ENCODE measurements at places on chromosomes 6 and 20. TPM values are rescaled to one million over a fixed set of nuclear protein-coding genes. Genes with fewer than 3 reads are reported as not detected.

Gene FAM110A
- 27.5 TPM for total RNA-seq

DNA sequence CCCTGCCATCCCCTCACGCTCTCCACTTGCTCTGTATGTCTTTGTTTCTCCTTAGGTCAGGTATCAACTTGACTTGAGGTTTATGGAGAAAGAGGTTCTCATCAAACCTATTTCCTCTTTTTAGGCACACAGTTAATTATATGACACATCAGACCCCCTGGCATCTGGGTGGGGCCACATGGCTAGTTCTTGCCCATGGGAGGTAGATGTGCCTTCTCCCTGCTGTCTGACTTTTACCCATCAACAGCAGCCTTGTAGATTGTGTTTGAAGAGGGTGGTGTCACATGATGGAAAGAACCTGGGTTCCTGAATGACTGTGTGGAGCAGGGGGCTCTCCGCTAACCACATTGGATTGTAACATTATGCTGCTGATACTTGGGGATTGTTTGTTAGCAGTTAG lies 7.2 kb upstream of the UQCC2 start:
- no peaks in the 10 kb centered on the region for H3K4me1 ChIP-seq
- DNase-seq, result no peak
- no peaks in the 10 kb centered on the region for H3K36me3 ChIP-seq

DNA sequence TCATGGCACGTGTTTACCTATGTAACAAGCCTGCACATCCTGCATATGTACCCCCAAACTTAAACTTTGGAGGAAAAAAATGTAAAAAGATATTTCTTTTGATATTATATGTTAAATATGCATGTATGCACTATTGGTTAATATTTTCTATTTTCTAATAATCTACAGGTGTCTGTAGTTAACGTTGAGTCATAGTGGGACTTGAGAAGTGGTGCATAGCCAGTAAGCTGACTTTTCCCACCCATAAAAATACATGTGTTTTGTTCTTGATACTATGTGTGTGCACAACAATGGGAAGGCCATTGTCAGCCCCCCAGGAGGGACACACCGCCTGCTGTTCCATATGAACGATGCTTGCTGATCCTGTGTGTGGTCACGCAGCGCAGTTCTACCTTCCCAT lies 49.1 kb downstream of the FAM120B start:
- no peaks in the 10 kb centered on the region for H3K27me3 ChIP-seq
- H3K4me3 ChIP-seq, result no peak overlapping the region
- H3K27ac ChIP-seq, result no peak overlapping the region
- DNase-seq, result no peak

- no peaks in the 10 kb centered on the region for H3K27me3 ChIP-seq
- H3K4me3 ChIP-seq, result no peak overlapping the region
- no peak for DNase-seq
- no peaks in the 10 kb centered on the region for H3K4me1 ChIP-seq
Observed at GRCh38 chr6:148866657-148867268, 119.9 kb downstream of the UST start.

Gene FAXC
- total RNA-seq, result not detected

Gene SLC2A4RG
- 110 TPM for total RNA-seq

Gene TGM3
- total RNA-seq, result not detected

Gene GNRH2
- total RNA-seq, result 1.9 TPM

- no peak overlapping the region for H3K4me3 ChIP-seq
- H3K27ac ChIP-seq, result no peak overlapping the region
- no peaks in the 10 kb centered on the region for H3K27me3 ChIP-seq
- no peak for DNase-seq
Observed at GRCh38 chr6:92690997-92691599, 728.3 kb downstream of the EPHA7 start.

GRCh38 chr6:112946051-112946450 lies 598.9 kb downstream of the RFPL4B start:
- no peak overlapping the region for H3K4me3 ChIP-seq
- no peak overlapping the region for H3K27ac ChIP-seq
- no peaks in the 10 kb centered on the region for H3K36me3 ChIP-seq

DNA sequence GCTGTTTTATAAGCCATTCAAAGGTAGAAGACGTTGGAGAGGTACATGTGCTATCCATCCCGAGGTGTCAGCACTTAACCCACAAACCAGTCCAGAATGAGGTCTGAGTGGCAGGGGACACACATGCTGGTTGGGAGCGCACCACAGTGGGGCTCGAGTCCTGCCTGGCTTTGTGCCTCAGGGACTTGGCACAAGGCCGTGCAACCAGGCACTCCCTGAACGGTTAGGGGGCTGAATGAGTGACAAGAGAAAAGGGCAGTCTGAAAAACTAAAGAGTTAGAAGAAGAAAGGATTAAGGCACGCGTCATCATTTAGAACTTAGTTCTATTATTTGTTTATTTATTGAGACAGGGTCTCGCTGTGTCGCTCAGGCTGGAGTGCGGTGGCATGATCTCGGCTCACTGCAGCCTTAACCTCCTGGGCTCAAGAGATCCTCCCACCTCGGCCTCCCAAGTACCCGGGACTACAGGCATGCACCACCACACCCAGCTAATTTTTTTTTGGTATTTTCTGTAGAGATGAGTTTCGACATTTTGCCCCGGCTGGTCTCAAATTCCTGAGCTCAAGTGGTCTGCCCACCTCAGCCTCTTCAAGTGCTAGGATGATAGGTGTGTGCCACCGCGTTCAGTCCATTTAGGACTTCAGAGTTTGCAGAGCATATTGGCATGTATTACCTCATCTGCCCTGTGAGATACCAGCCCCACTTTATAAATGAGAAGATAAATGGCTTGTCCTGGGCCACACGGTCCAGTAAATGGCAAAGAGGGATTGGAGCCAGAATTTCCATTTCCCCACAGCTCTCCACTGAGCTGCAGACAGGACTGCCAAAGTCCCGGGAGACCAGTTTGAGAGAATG lies 47.4 kb upstream of the IRF4 start:
- no peak for DNase-seq
- H3K27me3 ChIP-seq, result no peaks in the 10 kb centered on the region
- H3K27ac ChIP-seq, result no peak overlapping the region
- H3K4me3 ChIP-seq, result no peak overlapping the region
- peaks cover 18% of the 10 kb centered on the region for H3K36me3 ChIP-seq

Gene KCNS1
- total RNA-seq, result not detected

Gene WFDC5
- not detected for total RNA-seq

Gene DSP
- not detected for total RNA-seq

Gene AURKA
- total RNA-seq, result 3.6 TPM

Gene GRIK2
- total RNA-seq, result not detected

Gene SAMD5
- not detected for total RNA-seq

Data from CD4-positive, CD25-positive, alpha-beta regulatory T cell (primary cell).